Right atrium auricular region (tissue), 2 donors: ENCODE measurements at places on chromosomes 12 and 14. TPM values are rescaled to one million over a fixed set of nuclear protein-coding genes. Genes with fewer than 3 reads are reported as not detected.

GRCh38 chr14:23063601-23064000 is 6.3 kb upstream of the CDH24 start:
- H3K27me3 ChIP-seq = no peaks in the 10 kb centered on the region
- no peak overlapping the region for H3K27ac ChIP-seq
- H3K4me3 ChIP-seq = no peak overlapping the region
- no peak for DNase-seq

DNA sequence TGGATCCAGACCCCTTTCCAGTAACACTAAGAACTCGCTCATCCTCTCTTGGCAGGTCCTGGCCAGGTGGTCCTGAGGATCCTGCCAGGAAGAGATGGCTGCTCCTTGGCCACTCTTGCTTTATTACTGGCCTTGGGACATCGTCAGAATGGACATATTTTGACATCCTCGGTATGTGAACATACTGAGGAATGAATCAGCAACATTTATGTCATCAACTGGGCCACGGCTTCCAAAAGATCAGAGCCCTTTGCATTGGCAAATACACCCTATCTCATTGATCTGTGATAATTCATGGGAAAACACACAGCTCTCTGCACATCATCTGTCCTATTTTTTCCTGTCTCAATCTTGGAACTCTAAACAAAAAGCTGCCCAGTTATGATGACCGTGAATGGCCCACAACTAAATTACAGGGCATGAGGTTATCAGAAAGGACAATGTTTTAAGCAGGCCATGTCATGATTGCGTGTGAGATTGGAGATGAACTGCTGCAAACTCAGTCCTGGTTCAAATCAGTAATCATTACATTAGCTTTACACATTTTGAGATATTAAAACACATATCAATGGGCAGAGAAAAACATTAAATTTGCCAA is 1325.8 kb downstream of the AACS start:
- no peak for DNase-seq
- no peaks in the 10 kb centered on the region for H3K4me1 ChIP-seq
- H3K27me3 ChIP-seq = no peaks in the 10 kb centered on the region
- H3K27ac ChIP-seq = no peak overlapping the region
- no peak overlapping the region for H3K4me3 ChIP-seq
- H3K36me3 ChIP-seq = no peaks in the 10 kb centered on the region

- H3K4me1 ChIP-seq = no peaks in the 10 kb centered on the region
- no peak overlapping the region for H3K4me3 ChIP-seq
- H3K36me3 ChIP-seq = no peaks in the 10 kb centered on the region
These were observed 75.5 kb upstream of the CAND1 start for GRCh38 chr12:67193704-67194103.

GRCh38 chr14:77087631-77088030 is 10.4 kb upstream of the CIPC start:
- no peaks in the 10 kb centered on the region for H3K4me1 ChIP-seq
- H3K4me3 ChIP-seq = no peak overlapping the region
- no peak for DNase-seq
- no peaks in the 10 kb centered on the region for H3K27me3 ChIP-seq
- H3K27ac ChIP-seq = no peak overlapping the region

DNA sequence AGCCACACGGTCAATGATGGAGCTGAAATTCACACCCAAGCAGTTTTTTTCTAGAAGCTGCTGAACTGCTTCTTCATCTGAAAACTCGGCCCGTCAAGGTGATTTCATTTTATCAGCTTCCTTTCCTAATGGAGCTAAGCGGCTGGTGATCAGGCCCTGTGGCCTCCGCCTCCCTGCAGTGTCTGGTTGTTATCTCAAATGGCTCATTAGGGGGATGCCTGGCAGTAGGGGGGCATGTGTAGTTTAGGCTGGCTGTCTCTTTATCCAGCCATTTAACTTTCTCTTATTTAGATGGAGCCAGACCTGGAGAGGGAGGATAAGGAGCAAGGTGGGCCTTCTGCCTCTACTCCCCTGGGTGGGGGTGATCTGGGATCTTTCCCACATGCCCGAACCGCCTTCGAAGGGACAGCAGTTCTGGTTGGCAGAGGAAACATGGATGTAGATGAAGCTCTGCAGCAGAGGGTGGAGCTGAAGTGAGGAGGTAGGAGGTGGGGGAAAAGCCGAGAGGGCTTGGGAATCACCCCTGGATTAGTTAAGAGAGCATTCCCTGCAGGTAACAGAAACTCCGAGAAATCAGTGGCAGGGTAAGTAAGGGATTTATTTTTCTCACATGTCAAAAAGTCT is 64.4 kb downstream of the TGFB3 start:
- H3K36me3 ChIP-seq = no peaks in the 10 kb centered on the region
- H3K4me3 ChIP-seq = no peak overlapping the region
- no peaks in the 10 kb centered on the region for H3K4me1 ChIP-seq
- no peak overlapping the region for H3K27ac ChIP-seq

GRCh38 chr14:21382095-21382494 is 1.7 kb downstream of the SUPT16H start:
- no peak overlapping the region for H3K27ac ChIP-seq
- no peak overlapping the region for H3K4me3 ChIP-seq
- no peaks in the 10 kb centered on the region for H3K27me3 ChIP-seq
- peaks cover 9% of the 10 kb centered on the region for H3K36me3 ChIP-seq

- H3K4me1 ChIP-seq = peaks cover 40% of the 10 kb centered on the region
- no peak for DNase-seq
- no peaks in the 10 kb centered on the region for H3K36me3 ChIP-seq
- peak overlapping the region; percentile 98 for H3K4me3 ChIP-seq
These were observed 990 bp downstream of the FERMT2 start for GRCh38 chr14:52949711-52950409.

DNA sequence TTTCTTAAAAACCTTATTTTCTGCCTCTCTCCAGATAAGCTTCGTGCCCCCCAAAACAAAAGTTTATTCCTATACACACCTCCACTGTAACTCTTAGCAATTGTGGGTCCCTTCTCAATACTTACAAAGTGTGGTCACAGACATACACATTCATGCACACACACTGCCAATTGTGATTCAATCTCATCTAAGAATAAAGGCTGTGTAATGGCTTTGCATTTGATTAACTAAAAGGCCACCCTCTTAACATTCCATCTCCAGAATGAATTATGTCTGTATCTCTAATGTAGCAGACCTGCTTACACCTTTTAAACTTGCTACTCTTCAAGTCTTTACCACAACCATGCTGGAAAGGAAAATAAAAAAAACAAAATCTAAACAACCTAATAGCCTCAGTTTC is 49.5 kb downstream of the MYF5 start:
- no peaks in the 10 kb centered on the region for H3K36me3 ChIP-seq
- H3K4me1 ChIP-seq = no peaks in the 10 kb centered on the region
- H3K4me3 ChIP-seq = no peak overlapping the region
- DNase-seq = no peak
- no peak overlapping the region for H3K27ac ChIP-seq

GRCh38 chr12:6364044-6364374 is 11.4 kb downstream of the SCNN1A start:
- H3K4me3 ChIP-seq = peak overlapping the region; percentile 66
- H3K27ac ChIP-seq = peak overlapping the region; percentile 85
- H3K36me3 ChIP-seq = no peaks in the 10 kb centered on the region
- no peaks in the 10 kb centered on the region for H3K27me3 ChIP-seq
- DNase-seq = no peak
- peaks cover 23% of the 10 kb centered on the region for H3K4me1 ChIP-seq

DNA sequence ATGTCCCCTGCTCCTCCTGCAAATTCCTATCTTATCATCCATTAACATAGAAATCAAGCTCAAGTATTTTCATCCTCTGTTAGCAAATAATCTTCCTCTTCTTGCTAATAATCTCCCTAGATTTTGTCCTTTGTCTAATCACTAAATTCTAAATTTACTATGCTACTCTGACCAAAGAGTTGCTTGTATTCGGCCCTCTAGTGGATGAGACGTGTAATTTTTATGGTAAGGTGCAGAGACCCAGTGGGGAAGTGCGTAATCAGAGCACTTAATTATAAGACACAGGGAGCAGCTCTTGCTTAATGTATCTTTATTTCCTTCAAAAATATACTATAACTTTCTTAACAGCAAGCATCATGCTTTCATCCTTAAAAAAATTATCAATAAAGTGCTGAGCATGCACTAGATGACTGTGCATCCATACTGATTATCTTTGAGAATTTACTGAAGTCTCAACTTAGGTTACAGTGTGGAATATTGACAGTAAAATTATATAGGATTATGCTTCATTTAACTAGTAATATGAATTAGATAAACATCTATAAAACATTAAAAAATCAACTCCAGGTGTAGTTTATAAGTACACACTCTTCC is 212.6 kb downstream of the SLC16A7 start:
- no peak overlapping the region for H3K27ac ChIP-seq
- DNase-seq = no peak
- H3K4me1 ChIP-seq = peaks cover 9% of the 10 kb centered on the region
- no peak overlapping the region for H3K4me3 ChIP-seq

GRCh38 chr12:40515041-40515816 is 177.0 kb upstream of the CNTN1 start:
- DNase-seq = no peak
- no peak overlapping the region for H3K4me3 ChIP-seq
- H3K27ac ChIP-seq = no peak overlapping the region
- no peaks in the 10 kb centered on the region for H3K36me3 ChIP-seq
- no peaks in the 10 kb centered on the region for H3K27me3 ChIP-seq
- H3K4me1 ChIP-seq = no peaks in the 10 kb centered on the region

Gene LMNTD1
- 1.0 TPM for total RNA-seq

Gene TMEM229B
- 2.9 TPM for total RNA-seq

Gene A2M
- total RNA-seq = 340 TPM

Gene MYF6
- not detected for total RNA-seq

Gene PAWR
- 14.2 TPM for total RNA-seq

Gene MOK
- total RNA-seq = 22.9 TPM

Gene SDR9C7
- total RNA-seq = not detected

Gene ZC2HC1C
- 10.5 TPM for total RNA-seq

Gene KCNK13
- 6.0 TPM for total RNA-seq

Gene TIMELESS
- total RNA-seq = 2.1 TPM
